ENCODE measurements at places on chromosomes 7 and 10.

DNA sequence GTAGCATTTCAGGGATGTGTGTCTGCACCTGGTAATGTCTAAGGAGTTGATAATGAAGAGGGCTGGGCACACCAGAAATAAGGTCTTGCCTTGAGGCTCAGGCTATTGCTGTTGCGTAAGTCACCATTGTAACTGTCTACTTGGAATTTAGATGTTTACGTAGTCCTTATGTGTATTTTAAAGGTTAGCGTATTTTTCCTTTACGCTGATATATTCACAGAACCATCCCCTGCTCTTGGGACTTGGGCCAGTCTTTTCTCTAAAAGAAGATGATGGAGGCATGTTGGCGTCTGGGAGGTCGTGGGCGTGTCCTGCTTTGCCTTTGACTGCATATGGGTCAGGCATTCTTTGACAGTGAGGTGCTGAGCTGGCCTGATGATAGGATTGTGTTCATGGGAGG, 14.7 kb downstream of the WDR37 start:
- DNase-seq = no peak

DNA sequence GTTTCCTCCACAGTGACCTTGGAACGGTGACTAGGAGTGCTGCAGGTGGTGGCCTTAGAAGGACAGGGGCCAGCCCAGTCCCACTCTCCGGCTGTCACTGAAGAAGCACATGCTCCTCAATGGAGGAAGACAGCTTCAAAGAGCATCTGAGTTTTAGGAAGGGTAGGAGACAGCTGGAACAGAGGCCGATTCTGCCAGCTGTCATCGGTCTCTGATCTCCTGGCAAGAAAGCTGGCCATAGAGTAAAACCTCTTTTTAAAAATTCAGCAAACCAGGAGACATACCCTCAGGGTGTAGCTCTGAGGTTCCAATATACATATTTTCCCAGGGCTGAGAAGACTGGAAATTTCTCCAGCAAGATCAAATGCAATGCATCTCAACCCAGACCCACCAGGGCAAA, 55.9 kb downstream of the KCNMA1 start:
- DNase-seq = no peak

DNA sequence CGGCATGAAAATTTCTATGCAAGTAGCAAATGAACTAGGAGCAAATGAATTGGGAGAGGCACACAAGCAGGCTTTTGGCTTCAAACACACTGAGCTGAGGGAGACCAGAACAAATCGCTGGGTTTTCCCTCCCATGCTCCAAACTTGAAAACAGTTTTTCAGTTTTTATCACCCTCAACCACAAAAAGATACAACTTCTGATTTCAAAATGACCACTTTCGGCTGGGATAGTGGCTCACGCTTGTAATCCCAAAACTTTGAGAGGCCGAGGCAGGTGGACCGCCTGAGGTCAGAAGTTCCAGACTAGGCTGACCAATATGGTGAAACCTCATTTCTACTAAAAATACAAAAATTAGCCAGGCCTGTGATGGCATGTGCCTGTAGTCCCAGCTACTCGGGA, 9.0 kb upstream of the CHUK start:
- DNase-seq = no peak

- no peak for DNase-seq
Observed at GRCh38 chr10:1605999-1606940, 131.1 kb downstream of the ADARB2 start.

- DNase-seq = no peak
Observed at GRCh38 chr10:7218968-7219367, 191.9 kb downstream of the SFMBT2 start.

DNA sequence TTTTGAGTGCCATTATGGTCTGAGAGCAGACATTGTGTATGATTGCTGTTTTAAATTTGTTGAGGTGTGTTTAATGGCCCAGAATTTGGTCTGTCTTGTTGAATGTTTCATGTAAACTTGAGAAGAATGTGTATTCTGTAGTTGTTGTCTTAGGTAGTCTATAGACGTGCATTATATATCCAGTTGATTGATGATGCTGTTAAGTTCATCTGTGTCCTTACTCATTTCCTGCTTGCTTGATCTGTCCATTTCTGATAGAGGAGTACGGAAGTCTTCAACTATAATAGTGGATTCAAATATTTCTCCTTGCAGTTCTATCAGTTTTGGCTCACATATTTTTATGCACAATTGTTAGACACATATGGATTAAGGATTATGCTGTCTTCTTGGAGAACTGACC, 16.0 kb downstream of the PTPN12 start:
- no peak for DNase-seq
